Adrenal gland (tissue), 19 donors: ENCODE measurements at places on chromosomes 1 and 21. TPM values are rescaled to one million over a fixed set of nuclear protein-coding genes. Genes with fewer than 3 reads are reported as not detected.

Gene FGR
- 15.8 TPM for total RNA-seq

Gene WNT2B
- total RNA-seq: 0.63 TPM

DNA sequence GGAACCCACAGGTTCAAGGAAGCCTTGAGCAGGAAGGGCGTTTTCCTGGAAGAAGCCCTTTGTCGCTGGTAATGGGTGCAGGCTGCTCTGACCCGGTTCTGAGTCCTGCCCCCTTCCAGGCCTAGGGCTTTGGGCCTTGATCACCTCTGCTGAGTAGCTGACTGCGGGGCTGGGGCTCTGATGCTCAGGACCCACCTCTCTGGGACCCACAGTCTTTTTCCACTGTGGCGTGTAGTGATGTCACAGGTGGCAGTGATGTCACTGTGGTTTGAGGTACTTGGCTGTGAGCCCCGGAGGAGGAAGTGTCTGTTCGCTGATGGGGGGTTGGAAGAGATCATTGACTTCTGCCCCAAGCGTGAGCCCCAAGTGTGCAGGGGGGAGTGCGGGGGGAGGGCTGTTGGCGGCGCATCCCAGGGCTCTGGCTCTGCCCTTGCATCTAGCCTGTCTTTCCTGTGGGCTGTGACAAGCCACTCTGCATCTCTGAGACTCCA lies 6.9 kb downstream of the TNFRSF1B start:
- H3K36me3 ChIP-seq: no peaks in the 10 kb centered on the region
- H3K4me3 ChIP-seq: no peak overlapping the region
- no peaks in the 10 kb centered on the region for H3K27me3 ChIP-seq
- H3K4me1 ChIP-seq: peaks cover 73% of the 10 kb centered on the region

GRCh38 chr1:108597041-108597440 lies 37.1 kb downstream of the EEIG2 start:
- no peaks in the 10 kb centered on the region for H3K27me3 ChIP-seq
- DNase-seq: no peak
- no peaks in the 10 kb centered on the region for H3K36me3 ChIP-seq
- H3K4me3 ChIP-seq: no peak overlapping the region

- H3K36me3 ChIP-seq: no peaks in the 10 kb centered on the region
- H3K27me3 ChIP-seq: no peaks in the 10 kb centered on the region
- H3K4me1 ChIP-seq: peaks cover 20% of the 10 kb centered on the region
Observed at GRCh38 chr1:231776010-231776756, 149.6 kb downstream of the DISC1 start.

DNA sequence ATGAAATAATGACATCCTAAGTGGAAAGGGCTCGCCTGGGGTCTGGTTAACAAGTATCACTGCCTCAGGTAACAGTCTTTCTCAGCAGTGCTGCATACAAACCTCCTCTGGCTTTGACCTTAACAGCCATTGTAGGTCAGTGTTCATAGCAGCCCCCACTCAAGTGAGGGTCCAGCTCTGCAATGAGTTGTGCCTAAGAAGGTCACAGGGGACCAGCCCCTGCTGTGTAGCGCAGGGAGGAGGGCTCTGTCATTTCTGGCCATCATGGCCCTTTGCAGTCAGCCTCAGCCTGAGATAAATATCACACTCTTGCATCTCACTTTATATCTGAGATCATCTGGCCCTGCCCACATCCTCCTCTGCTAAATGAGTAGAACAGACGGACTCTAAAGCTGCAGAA lies 18.1 kb upstream of the MYSM1 start:
- no peak overlapping the region for H3K4me3 ChIP-seq
- no peaks in the 10 kb centered on the region for H3K27me3 ChIP-seq
- no peaks in the 10 kb centered on the region for H3K4me1 ChIP-seq
- peak overlapping the region; percentile 47 for H3K27ac ChIP-seq

- H3K4me1 ChIP-seq: no peaks in the 10 kb centered on the region
- H3K36me3 ChIP-seq: no peaks in the 10 kb centered on the region
- no peak overlapping the region for H3K4me3 ChIP-seq
- H3K27me3 ChIP-seq: no peaks in the 10 kb centered on the region
- H3K27ac ChIP-seq: no peak overlapping the region
Observed at GRCh38 chr1:225152061-225152460, 222.6 kb downstream of the DNAH14 start.

DNA sequence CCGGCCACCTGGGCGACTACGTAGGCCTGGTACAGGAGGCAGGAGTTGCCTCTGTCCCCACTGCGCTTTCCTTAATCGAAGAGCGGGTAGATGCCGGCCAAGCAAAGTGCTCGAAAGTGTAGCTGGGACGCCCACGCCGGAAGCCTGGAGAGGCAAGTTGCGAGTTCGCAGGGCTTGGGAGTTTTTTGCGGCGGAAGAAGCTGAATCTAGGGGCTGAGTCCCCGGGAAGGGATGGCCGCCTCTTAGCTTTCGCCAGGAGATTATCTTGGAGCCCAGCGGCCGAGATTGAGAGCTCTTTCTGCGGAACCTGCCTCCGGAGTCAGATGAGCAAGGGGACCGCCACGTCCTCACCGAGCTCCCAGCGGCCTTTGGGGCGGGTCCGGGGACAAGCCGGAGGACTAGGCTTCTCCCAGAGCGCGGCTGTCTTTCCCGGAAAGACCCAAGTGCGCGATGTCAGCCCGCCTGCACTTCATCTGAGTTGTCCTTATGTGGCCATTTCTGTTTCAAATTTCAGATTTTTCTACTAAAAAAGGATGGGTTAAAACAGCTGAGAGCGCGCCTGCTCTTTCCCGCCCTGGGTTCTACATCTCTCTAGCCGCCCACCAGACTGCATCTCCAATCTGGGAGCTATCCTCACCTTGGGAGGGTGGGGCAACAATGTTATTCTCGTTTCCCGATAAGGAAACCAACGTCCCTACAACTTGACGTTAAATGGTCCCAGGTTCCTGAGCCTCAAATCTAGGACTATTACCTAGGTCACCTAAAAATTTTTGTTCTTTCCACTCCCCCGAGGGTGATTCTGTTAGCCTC lies 12.4 kb upstream of the TBX15 start:
- no peak overlapping the region for H3K27ac ChIP-seq
- H3K27me3 ChIP-seq: peaks cover 91% of the 10 kb centered on the region
- no peaks in the 10 kb centered on the region for H3K4me1 ChIP-seq
- H3K4me3 ChIP-seq: no peak overlapping the region

DNA sequence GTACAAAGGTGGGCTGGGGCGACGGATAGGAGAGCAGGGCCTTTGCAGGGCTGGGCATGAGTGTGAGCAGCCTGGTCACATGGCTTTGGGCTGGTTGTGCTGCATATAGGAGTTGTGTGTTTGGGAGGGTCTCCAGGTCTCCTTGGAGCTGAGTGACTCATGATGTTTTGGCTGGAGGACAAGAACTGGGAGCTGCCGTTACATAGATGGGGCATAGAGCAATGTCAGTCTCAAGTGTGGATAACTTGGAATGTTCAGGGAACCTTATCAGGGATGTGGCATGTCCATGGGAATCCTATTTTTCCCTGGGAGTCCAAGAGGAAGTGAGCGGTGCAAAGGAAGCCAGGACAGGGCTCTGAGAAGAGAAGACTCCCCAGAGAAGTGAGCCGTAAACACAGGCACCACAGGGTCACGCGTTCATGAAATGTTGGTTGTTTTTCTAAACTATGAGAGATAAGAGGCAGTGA lies 136.4 kb upstream of the KCNE2 start:
- H3K4me1 ChIP-seq: no peaks in the 10 kb centered on the region
- no peaks in the 10 kb centered on the region for H3K27me3 ChIP-seq
- no peak overlapping the region for H3K4me3 ChIP-seq
- H3K27ac ChIP-seq: no peak overlapping the region
- DNase-seq: no peak

DNA sequence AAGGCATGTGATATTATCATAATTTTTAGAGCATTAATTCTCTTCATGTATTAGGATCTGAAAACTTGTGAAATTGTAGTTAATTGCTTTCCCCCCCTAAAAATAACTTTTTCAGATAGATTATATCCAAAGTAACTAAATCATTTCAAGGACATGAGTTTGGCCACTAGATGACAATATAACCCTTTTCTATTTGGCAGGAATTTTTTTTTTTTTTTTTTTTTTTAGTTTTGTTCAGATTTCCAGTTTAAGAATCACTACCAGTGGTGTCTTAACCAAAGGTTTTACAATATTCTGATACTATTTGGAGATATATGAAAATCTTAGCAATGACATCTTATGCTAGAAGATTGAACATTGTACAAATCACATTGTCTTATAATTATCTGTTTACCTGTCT lies 370.8 kb downstream of the AMY1C start:
- H3K4me3 ChIP-seq: no peak overlapping the region
- H3K27me3 ChIP-seq: no peaks in the 10 kb centered on the region
- DNase-seq: no peak
- H3K4me1 ChIP-seq: no peaks in the 10 kb centered on the region

- H3K4me1 ChIP-seq: peaks cover 10% of the 10 kb centered on the region
- no peaks in the 10 kb centered on the region for H3K36me3 ChIP-seq
- no peak for DNase-seq
- no peak overlapping the region for H3K27ac ChIP-seq
- H3K27me3 ChIP-seq: no peaks in the 10 kb centered on the region
Observed at GRCh38 chr1:77945345-77945744, 33.5 kb downstream of the FUBP1 start.

DNA sequence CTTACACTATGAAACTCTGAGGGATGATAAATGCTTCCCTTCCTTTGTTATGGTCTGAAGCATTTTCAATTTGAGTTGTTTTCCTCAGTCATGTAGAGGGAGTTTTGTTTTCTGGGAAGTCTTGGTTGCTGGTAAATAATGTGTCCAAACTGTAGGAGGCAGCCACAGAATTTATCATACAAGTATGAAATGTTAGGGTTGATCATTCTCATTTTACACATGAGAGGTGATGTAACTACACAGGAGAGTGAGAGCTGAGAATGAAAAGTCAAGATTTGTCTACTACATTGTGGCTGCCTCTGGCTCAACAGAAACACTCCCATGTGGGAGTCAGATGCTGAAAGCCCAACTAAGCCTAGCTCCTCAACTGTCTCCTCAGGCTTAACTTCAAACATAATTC lies 182.5 kb upstream of the SGIP1 start:
- no peak overlapping the region for H3K27ac ChIP-seq
- no peaks in the 10 kb centered on the region for H3K4me1 ChIP-seq
- H3K4me3 ChIP-seq: no peak overlapping the region
- no peaks in the 10 kb centered on the region for H3K36me3 ChIP-seq
- DNase-seq: no peak

DNA sequence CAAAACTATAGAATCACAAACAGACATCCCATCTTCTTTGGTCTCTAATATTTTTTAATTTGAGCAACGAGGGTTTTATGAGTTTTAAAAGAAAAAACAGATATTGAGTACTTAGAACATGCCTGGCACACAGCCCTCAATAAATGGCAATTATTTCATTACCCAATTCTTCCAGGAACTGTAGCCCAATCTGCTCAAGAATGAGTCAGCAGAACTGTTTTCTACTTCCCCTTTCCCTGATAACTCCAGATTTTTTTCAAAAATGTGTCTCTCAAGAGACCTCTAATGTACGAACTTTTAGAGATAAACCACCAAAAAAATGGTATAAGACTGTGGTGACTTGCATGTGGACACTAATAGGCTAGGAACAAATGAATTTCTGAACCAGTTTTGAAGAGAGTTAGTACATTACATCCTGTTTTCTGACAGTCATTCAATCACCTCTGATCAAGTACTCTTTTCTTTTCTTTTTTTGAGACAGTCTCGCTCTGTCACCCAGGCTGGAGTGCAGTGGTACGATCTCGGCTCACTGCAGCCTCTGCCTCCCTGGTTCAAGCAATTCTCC lies 11.5 kb downstream of the ABL2 start:
- H3K27ac ChIP-seq: peak overlapping the region; percentile 84
- peaks cover 19% of the 10 kb centered on the region for H3K4me1 ChIP-seq
- no peak for DNase-seq
- H3K36me3 ChIP-seq: no peaks in the 10 kb centered on the region
- H3K27me3 ChIP-seq: no peaks in the 10 kb centered on the region

GRCh38 chr1:36257375-36257767 lies 33.1 kb downstream of the THRAP3 start:
- DNase-seq: peak; percentile 52
- peaks cover 24% of the 10 kb centered on the region for H3K36me3 ChIP-seq
- H3K4me3 ChIP-seq: no peak overlapping the region
- no peak overlapping the region for H3K27ac ChIP-seq
- peaks cover 50% of the 10 kb centered on the region for H3K4me1 ChIP-seq
- no peaks in the 10 kb centered on the region for H3K27me3 ChIP-seq

- H3K36me3 ChIP-seq: no peaks in the 10 kb centered on the region
- no peaks in the 10 kb centered on the region for H3K27me3 ChIP-seq
- DNase-seq: no peak
Observed at GRCh38 chr1:147786536-147786935, 26.1 kb upstream of the GJA5 start.

DNA sequence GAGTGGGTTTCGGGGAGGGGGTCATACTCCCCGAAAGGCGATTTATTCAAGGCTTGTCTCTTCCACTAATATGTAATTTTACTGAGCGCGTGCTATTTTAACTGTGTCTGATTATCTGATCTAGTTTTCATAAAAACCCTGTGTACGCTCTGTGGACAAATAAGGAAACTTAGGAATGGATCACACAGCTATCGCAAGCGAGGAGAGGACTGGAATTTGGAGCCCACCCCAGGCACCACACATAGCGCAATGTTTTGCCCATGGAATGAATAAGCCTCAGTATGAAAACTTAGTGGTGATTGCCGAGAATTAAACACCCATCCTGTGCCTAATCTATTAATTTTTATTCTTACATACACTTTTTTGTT lies 9.8 kb upstream of the RAB42 start:
- no peaks in the 10 kb centered on the region for H3K27me3 ChIP-seq
- H3K36me3 ChIP-seq: peaks cover 27% of the 10 kb centered on the region
- H3K27ac ChIP-seq: peak overlapping the region; percentile 76
- DNase-seq: no peak
- peaks cover 5% of the 10 kb centered on the region for H3K4me1 ChIP-seq

- no peak overlapping the region for H3K27ac ChIP-seq
- DNase-seq: no peak
- no peaks in the 10 kb centered on the region for H3K4me1 ChIP-seq
- no peaks in the 10 kb centered on the region for H3K36me3 ChIP-seq
Observed at GRCh38 chr1:196324345-196324744, 283.9 kb downstream of the KCNT2 start.

- peaks cover 7% of the 10 kb centered on the region for H3K4me1 ChIP-seq
- no peaks in the 10 kb centered on the region for H3K36me3 ChIP-seq
- DNase-seq: no peak
- H3K27me3 ChIP-seq: no peaks in the 10 kb centered on the region
- no peak overlapping the region for H3K27ac ChIP-seq
Observed at GRCh38 chr1:217088521-217089284, 365.5 kb upstream of the ESRRG start.

DNA sequence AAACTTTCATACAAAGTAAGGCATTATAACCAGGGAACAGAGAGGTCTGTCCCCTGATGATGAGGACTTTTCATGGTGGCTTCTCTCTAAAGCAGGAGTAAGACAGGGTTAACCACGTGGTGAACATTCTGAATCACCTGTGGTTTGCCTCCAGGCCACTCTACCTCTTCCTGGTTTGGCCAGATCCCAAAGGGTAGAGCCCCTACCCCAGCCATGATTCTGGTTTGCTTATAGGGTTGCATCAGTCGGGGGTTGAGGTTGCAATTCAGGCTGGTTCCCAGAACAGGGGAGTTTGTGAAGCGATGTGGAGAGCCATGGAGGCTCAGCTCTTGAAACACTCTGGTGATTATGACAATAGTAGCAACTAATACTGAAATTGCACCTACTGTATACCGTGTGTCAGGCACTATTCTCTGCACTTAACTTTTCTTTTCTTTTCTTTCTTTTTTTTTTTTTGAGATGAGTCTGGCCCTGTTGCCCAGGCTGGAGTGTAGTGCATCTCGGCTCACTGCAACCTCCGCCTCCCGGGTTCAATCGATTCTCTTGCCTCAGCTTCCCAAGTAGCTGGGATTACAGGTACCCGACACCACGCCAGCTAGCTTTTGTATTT lies 8.3 kb downstream of the CNR2 start:
- no peak overlapping the region for H3K4me3 ChIP-seq
- DNase-seq: no peak
- peaks cover 23% of the 10 kb centered on the region for H3K27me3 ChIP-seq
- no peaks in the 10 kb centered on the region for H3K36me3 ChIP-seq
- no peak overlapping the region for H3K27ac ChIP-seq
